ENCODE measurements at places on chromosomes 1 and 21.

DNA sequence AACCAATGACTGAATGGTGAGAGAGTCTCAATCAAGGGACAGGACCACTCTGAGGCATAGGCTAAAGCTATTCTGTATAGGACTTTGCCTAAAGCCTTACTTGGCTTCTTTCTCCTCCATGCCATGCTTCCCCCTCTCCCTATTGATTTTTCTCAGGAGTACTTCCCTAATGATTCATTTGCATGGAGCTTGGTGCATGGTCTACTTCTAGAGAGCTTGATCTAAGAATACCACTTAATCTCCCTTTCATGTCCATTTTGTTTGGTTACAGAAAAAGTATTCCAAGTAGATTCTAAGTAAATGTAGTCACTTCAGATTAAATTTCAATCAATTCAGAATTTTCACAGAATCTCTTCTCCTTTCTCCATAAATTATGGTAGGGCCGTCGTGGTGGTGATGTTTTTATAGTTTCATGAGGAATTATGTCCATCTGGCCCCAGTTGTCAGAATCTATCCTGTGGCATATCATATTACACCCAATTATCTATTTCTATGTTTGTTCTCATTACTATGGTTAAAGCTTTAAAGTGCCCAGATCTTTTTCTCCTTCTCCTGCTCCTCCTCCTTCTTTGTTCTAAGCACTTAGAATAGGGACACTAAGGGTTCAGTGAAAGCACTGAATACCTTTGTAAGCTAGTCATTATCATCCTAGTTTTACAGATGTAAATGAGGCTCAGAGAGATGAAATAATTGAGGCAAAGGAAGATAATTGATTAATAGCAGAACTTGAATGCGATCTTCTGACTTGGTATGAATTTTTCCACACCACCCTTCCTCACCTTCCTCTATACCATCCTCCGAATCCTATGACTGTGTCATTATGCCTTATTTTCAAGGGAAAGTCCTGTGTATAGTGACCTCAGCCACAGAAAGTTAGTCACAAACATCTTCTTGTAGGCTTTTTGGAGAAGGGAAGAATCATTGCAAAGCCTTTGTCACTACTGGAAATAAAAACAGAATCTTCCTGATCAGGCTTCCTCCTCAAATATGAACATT, 85.6 kb upstream of the ZRANB2 start:
- DNase-seq: peak; percentile 23

- peak; percentile 79 for DNase-seq
Observed at GRCh38 chr1:224565186-224565585, 50.9 kb upstream of the CNIH3 start.

GRCh38 chr1:77459881-77460280, 178.1 kb downstream of the AK5 start:
- no peak for DNase-seq

- DNase-seq: peak; percentile 38
Observed at GRCh38 chr1:116167625-116168276, 56.6 kb downstream of the MAB21L3 start.

DNA sequence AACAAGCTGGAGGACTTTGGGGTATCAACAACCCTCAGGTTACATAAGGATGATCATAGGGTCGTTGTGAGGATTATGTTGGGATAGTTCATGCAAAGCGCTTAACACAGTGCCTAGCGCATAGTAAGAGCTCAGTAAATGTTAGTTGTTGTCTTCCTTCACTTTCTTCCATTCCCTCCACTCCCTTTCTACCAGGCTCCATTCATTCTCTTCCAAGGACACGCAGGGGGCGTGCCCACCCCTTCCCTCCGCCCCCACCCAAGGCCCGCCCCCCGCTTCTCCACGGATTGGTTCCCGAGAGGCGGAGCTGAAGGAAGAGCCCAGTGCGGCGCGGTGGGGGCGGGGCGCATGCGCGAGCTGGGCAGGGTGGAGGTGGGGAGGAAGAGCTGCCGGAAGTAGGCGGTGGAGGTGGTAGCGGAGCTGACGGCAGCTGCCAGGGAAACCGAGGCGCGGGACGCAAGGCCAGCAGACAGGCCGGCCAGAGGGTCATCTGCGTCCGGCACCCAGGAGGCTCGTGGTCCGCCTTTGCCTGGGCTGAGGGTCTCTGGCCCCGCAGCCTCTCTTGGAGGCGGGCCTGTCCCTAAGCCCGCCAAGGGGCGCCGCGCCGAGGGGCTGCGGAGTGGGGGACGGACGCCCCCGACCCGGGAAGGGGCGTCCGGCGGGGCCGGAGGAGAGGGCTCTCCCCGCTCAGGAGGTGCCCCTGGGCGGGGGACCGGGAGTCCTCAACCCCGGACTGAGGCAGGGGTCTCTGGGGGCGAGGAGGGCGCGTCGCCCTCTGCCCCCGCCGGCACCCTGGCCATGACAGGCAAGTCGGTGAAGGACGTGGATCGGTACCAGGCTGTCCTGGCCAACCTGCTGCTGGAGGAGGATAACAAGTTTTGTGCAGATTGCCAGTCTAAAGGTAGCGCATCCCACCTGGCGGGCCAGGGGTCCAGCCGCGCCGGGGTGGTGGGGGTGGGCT, at the start of gene SMAP2:
SMAP2 (plus strand) TSS at position 405 of the 961 bp plus-strand sequence; CDS start at position 799, 394 bp downstream.
- DNase-seq: peak; percentile 95

DNA sequence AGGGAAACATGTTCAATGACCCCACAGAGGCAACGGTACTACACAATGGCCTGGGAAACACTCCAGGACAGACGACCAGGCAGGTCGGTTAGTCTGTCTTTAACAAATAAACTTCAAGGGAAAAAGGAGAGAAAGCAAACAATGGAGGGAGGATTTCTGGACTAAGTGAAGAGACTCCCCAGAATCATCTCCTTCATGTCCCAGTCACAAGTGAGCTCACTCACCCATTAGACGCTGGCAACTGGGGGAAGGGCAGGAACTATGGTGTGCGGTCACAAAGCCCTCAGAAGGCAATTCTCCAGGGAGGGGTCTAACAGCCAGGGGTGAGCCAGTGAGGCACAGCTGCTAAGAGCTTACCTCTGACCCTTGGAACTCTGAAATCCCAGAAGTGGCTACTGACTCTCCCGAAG, 55.7 kb upstream of the NADK start:
- peak; percentile 10 for DNase-seq

DNA sequence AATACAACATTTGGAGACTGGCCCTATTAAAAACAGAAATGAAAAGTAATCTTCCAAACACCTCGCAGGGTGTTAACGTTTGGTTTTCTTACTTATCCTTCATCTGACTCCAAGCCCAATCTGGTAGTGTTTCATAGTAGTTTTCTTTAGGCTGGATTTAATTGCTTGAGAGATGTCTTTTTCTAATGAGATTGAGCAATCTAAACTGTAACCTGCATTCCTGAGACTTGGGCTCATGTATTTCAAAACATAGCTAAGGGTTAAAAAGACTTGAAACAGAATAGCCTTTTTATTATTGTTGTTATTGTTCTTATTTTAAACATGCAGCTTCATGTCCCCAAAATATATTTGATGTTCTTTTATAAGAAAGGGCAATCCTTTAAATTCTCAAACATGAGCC, 278.9 kb downstream of the TGFB2 start:
- no peak for DNase-seq

- peak; percentile 81 for DNase-seq
Observed at GRCh38 chr1:202807926-202808757, at the start of gene KDM5B. Gene KDM5B (minus strand): TSS chr1:202808421. CDS start chr1:202808305, 116 bp downstream.

DNA sequence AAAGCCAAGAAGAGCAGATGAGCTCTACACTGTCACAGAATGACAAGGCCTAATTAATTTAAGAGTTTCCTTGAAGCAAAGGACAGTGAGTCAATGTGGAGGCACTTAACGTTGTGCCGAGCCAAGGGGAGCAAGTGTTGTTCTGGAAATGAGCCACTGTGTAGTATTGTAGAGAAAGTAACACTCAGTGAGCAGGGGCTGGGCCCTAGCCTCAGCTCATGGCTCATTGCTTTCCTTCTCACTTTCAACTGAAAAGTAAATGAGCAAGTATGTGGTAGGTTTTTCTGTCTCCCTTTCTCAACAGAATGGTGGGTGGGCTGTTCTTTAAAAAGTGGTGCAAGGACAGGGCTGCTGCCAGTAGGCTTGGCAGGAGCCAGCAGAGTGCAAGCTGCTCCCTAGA, 11.8 kb upstream of the KIAA0040 start:
- DNase-seq: no peak

DNA sequence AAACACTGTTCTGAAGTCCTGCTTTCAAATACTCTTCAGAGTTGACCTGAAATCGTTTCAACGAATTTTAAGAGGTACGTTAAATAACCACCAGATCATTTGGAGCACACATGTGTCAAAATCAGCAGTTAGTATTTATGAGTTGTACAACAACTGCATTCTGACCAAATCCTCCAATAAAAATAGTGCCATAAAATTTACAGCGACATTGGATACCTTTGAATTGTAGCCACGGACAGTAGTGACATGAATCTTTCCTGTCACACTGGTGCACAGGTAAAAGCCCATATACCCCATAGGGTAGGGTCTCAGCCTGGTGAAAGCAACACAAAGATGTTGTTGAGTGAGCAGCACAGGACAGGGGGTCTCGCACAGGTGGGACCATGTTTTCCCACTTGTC, 121.5 kb downstream of the CLIC6 start:
- no peak for DNase-seq

DNA sequence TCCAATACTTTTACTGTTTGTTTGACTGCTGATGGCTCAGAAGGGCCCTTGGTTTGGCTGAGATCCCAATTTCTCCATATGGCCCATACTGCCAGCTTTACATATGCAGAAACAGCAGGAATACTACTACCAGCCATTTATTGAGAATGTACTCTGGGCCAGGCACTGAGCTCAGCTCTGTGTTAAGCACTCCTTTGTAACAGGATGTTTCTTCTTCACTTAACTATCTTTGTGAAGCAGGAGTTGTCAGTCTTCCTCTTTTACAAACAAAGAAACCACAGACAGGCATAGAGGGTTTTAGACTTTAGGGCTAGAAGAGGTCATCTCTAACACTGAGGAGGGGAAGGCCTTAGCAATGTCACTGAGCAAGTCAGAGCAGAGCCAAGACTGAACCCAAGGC, 8.3 kb downstream of the HMGCL start:
- no peak for DNase-seq

DNA sequence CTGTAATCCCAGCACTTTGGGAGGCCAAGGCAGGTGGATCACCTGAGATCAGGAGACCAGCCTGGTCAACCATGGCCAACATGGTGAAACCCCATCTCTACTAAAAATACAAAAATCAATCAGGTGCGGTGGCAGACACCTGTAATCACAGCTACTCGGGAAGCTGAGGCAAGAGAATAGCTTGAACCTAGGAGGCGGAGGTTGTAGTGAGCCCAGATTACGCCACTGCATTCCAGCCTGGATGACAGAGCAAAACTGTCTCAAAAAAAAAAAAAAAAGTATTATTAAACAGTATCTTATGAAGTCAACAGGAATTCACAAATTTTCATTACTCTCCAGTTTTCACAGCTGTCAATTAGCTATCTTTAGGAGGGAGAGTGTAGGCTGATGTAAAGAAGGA, 3.8 kb downstream of the ACBD6 start:
- no peak for DNase-seq

- DNase-seq: no peak
Observed at GRCh38 chr21:38569733-38570132, 71.5 kb upstream of the ERG start.

GRCh38 chr1:212514782-212515181, 82.1 kb downstream of the NENF start:
- DNase-seq: no peak

- no peak for DNase-seq
Observed at GRCh38 chr1:15816674-15817073, 9.2 kb upstream of the UQCRHL start.

DNA sequence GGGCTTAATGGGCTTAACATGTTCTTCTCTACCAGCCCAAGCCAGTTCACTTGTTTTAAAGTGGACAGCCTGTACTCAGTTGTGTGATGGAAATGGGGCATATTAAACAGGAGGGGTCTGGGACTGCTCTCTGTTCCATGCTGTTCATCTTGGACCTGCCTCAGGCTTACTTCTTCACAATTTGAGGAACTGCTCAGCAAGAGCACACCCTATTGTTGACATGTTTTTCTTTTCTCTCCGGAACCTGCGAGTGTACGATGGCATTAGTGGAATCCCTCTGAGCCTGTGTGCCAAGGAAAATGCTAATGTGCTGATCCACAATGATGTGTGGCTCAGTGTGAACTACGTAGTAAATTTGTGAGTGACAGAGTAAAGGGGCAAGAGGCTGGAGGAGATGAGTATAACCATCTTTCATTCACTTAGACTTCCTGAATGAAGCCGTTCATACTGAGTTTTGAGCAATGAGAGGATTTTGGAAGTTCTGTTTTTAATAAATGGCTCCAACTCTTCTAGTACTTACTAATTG, 6.9 kb downstream of the AHCYL1 start:
- DNase-seq: no peak

DNA sequence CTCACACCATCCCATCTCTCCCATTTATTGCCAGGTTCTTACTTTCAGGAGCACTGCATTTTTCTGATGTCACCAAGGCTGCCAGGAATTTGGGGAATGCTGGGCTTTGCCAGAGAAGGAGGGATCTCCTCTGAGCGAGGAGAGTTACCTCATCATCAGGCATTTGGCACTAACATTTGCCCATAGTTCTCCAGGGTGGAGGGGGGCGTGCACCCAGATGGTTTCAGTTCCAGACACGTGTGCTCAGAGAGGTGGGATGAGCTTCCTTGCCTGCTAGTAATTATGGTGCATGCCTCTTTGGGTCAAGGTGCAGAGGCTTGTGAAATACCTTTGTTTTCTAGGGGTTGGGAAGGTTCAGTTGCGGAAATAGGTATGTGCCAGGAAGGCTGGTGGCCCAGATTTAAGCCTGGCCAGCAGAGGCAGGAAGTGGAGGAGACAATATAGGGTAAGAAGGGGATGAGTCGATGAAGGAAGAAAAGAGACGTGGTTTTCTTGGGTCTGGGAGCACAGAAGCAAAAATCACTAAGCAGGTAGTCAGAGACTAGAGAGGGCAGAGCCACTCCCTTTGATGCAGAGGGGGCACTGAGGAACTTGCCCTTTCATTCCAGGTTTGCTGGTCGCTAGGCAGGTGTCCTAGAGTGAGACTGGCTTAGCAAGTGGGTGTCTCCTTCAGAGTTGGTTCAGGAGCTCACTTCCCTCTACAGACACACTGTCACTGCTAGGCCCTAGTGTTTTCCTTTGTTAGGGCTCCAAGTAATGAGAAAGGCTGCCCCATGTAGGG, 7.2 kb downstream of the TUFT1 start:
- peak; percentile 97 for DNase-seq

- DNase-seq: no peak
Observed at GRCh38 chr1:64851664-64852063, 106.8 kb downstream of the RAVER2 start.

DNA sequence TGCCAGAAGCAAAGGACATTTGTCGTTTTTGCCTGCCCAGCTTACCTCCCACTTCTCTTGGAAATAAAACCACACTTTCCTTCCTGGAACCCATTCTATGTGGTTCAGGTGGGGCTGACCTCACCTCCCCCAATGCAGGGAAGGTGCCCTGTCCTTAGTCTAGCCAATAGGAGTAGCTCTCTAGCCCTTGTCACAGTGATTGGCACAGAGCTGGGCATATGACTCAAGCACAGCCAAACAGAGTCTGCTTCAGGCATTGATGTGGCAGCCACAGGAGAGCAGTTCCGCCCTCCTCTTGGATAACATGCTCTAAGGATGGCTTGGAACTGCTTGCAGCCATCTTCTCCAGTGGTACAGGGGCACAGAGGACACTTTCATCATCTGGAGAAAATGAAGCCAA, 134.0 kb downstream of the LRIG2 start:
- DNase-seq: no peak
